ENCODE measurements at places on chromosomes 2 and 18. TPM values are rescaled to one million over a fixed set of nuclear protein-coding genes. Genes with fewer than 3 reads are reported as not detected.

GRCh38 chr2:105255979-105256378, 14.4 kb downstream of the GPR45 start:
- no peak for DNase-seq

- DNase-seq = no peak
Measured at GRCh38 chr2:212913640-212914306, 237.6 kb downstream of the IKZF2 start.

GRCh38 chr2:136151021-136151971, 33.3 kb upstream of the CXCR4 start:
- DNase-seq = no peak

Gene CDH7
- not detected for total RNA-seq
